ENCODE measurements at places on chromosomes 2 and 18.

DNA sequence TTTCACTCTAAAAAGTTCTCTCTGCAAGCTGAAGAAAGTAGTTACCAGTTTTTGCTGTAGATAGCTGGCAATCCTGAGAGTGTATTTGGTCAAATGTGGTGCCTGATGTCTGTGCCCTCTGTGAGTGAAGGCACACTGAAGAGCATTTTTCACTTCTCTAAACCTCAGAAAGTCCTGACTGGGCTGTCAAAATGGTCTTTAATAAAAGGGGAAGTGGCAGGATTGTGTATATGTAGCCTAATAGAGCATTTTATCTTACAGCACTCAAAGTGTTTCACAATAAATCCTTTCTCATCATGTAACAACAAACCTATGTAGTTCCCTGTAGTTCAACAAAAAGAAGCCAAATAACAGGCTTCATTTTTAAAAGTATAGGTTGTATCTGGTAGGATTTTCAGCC lies 1552.3 kb upstream of the SLC39A10 start:
- no peak for DNase-seq

- DNase-seq = no peak
These were observed 34.0 kb upstream of the KLF11 start for GRCh38 chr2:10009271-10009810.

DNA sequence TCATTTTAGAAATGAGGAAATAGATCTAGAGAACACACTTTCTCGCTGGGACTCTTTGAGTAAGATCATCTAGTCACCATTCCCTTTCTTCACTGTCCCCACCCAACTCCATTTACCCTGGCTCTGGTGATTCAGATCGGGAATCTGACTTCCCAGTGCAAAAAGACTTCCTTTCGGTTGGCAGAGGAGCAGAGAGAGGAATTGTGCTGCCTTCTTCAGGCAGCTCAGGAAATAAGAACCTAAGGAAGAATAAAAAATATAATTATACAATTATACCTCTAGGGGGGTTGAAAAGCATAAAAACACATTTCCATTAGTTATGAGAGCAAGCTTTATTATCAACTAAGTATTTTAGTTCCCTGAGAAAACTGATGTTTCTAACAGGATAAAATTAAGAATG lies 9.3 kb upstream of the MPP4 start:
- no peak for DNase-seq

GRCh38 chr2:88185480-88185879 lies 15.3 kb downstream of the THNSL2 start:
- DNase-seq = no peak

- DNase-seq = no peak
These were observed 36.9 kb downstream of the RPL37A start for GRCh38 chr2:216535454-216535995.

GRCh38 chr18:48699761-48700160 lies 160.9 kb downstream of the CTIF start:
- no peak for DNase-seq

DNA sequence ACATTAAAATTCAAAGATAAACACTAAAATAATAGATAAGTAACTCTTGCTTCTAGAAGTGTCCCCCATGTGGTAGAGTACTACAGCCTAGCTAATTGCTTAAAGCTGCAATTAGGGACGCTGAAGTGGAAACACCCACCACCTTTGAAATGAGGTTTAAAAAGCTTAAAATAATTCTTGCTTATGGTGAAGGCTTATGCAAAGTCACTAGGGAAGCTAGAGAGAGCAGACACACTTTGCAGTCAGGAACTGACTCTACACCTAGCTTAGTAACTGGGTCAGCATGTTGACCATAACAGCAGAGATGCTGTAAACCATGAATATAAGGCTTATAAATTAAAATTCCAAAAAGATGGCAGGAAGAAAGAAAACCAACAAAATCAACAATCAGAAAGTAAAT lies 65.4 kb upstream of the DSG1 start:
- no peak for DNase-seq

DNA sequence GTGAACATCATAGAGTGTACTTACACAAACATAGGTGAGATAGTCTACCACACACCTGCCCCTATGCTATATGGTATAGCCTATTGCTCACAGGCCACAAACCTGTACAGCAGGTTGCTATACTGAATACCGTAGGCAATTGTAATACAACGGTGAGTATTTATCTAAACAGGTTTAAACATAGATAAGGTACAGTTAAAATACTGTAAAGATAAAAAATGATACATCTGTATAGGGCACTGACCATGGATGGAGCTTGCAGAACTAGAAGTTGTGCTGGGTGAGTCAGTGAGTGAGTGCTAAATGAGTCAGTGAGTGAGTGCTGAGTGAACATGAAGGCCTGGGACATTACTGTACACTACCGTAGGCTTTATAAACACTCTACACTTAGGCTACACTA lies 267.0 kb upstream of the HS6ST1 start:
- no peak for DNase-seq

GRCh38 chr2:132980304-132980703 lies 310.3 kb upstream of the LYPD1 start:
- DNase-seq = no peak

DNA sequence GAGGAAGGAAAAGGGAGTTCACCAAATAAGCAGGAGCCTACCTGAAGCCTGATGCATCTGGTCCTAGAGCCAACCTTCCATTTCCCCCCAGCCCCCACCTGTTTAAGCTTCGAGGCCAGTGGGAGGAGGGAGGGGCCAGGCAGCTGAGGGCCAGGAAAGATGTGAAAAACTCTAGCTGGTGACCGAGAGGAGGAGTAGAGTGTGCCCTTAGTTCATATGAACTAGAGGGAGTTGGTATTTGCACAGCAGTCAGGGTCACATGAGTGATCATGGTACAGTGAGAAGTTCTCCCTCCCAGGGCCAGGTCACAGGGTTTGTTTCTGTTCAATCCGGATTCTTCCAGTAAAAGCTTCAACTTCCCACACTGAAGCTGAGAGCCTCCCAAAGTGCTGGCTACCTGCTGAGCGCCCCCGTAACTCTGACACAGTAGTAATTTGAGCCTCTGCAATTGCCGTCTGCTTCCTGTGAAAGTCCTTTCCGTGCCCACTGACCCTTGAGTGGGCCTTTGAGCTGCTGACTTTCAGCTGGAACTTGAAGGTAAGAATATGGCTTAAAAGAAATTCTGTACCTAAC lies at the start of gene SULT1C2:
Gene SULT1C2, plus strand, starts transcription at position 362 of the 573 bp plus-strand sequence. CDS start 4,773 bp downstream, outside the sequence.
- DNase-seq = no peak

DNA sequence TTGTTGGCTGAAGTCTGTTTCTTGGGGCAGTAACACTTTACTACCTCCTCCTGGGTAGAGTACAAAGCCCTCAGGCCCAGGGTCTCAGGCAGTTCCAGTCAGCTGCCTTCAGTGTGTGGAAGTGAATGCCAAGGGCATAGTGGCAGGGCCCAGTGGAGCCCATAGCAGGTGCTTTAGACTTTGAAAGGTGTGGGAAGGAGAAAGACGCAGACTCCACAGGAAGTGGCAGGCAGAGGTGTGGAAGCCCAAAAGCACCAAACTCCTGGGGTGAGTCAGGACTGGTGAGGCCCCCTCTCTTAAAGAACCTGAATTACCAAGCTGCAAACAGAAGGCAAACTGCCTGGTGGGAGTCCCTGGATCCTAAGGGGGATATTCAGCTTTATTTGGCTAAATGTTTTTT lies 45.3 kb downstream of the ADAM23 start:
- no peak for DNase-seq

DNA sequence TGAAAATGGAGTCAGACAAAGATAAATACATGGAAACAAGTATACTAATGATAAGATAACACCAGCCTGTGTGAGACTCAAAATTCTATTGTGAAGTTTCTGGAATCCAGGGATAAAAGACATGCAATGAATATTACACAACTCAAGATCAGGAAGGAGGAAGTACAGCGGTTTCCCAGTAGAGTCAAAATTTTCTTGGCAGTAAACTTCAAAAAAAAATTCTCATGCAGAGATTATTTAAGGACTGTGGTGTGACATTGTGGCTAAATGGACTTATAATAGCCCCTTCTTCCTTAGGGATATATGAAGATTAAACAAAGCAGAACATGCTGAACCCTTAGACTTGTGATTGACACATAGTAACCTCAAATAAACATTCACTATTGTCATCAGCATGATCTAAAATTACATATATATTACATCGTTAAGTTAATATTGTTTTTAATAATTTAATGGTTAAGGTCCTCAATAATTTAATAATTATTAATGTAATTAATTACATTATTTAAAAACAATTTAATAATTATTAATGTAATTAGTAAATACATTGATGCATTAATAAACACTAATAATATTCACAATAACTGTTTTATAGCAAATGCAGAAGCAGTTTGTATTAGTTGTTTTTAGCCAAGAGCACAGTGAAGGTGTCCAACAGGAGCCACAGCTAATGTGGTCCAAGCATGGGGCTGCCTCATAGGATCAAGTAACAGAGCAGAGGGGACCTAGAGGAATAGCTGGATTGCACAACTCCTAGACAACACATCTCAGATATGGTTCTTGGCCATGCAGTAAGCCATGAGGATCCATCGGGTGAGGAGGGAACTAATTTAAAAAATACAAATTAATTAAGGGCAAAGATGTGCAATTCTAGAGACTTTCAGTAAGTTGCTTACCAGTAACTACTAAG lies 77.3 kb downstream of the POLE4 start:
- no peak for DNase-seq

GRCh38 chr18:58792086-58792485 lies 72.6 kb upstream of the ZNF532 start:
- no peak for DNase-seq

DNA sequence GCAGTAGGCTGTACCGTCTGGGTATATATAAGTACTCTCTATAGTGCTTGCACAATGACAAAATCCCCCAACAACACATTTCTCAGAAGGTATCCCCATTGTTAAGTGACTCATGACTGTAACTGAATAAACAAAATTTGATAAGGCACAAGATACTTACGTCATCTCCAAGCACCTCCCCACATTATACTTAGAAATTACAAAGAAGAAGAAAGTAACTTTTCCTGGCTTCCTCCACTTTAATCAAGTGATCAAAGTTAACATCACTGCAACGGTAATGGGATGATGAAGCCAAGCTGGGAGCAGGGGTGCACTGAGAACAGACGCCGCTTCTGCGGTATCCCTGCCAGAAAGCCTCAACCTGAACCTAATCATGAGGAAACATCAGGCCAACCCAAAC lies 9.7 kb downstream of the TNS1 start:
- DNase-seq = no peak

GRCh38 chr2:46873604-46874068 lies 42.0 kb downstream of the MCFD2 start:
- DNase-seq = no peak

GRCh38 chr2:112540906-112541305 lies 1.4 kb upstream of the POLR1B start:
- no peak for DNase-seq

GRCh38 chr2:42965196-42965595 lies 172.8 kb upstream of the HAAO start:
- DNase-seq = no peak

- DNase-seq = no peak
These were observed 8.2 kb downstream of the SERPINB7 start for GRCh38 chr18:63783394-63783793.

DNA sequence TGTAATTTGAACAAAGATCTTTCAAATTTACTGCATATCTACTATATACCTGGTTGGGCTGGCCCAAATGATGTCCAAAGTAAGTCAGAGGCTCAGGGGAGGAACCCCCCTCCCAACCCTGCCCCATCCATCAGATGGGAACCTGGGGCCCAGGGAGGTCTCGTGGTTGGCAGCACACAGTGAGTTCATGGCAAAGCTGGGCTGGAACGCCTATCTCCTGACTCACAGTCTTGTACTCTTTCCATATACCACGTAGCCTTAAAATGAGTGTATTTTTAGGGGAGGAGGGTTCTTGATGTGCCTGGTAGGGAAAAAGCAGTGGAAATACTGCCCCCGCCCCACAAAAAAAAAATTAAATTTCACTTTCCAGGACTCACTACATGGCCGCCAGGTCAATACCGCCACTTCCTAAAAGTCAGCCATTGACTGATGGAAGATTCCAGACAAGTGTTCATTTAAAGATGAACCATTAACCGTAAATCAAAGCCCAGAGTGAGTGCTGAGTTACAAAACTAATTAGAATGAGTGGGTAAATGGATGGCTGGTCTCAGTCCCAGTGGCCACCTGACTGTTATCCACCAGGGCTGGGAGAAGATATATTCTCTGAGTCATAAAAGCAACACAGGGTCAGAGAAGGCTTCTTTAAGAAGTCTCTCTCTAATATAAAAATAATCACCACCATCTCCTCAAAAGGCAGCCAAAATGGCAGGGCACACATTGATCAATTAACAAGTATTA lies 80.5 kb downstream of the ZBTB7C start:
- no peak for DNase-seq

DNA sequence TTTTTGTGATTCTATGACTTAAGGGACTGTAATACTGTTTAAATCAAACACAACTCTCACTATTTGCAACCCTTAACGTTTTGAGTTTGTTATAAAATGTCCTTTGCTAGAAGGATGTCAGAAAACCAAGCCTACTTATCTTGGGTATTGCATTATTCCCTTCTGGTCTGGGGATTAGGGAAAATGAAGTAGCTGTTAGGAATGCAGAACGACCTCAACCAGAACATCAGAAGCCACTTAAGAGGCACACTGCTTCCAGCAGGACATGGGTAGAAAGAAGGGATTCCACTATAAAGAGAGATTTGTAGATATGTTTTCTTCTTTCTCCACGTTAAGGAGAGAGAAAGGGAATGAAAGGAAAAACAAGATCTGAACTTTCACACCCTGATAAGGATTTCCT lies 101.2 kb downstream of the SETBP1 start:
- DNase-seq = no peak

- no peak for DNase-seq
These were observed 53.6 kb upstream of the RNF152 start for GRCh38 chr18:61946449-61946848.

GRCh38 chr2:127201452-127201851 lies 18.6 kb downstream of the CYP27C1 start:
- DNase-seq = no peak

DNA sequence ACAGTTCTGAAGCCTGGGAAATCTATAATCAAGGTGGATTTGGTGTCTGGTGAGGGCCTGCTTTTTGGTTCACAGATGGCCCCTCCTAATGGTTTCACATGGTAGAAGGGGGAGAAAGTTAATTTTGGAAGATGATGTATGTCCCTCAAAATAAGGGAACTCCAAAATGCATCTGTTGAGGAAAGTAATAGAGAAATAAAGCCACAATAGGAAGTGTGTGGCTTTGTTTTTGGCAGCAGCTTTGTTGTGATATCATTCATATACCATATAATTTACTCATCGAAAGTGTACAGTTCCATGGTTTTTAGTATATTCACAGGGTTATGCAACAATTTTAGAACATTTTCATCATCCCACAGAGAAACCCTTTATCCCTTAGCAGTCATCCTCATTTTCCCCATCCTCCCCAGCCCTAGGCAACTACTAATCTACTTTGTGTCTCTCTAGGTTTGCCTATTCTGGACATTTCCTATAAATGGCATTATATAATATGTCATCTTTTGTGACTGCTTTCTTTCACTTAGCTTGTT lies 274.0 kb upstream of the FAM98A start:
- no peak for DNase-seq

All from NCI-H2081 treated with DMSO at 0.1 percent for 48 hours (cell line).